ENCODE measurements at places on chromosomes 13 and 19. TPM values are rescaled to one million over a fixed set of nuclear protein-coding genes. Genes with fewer than 3 reads are reported as not detected.

Gene BRD4
- 83.8 TPM for total RNA-seq

Gene SCAMP4
- 51.6 TPM for total RNA-seq

Gene STARD13
- 41.0 TPM for total RNA-seq

Gene ADM5
- total RNA-seq: 0.49 TPM

Gene CLEC4M
- total RNA-seq: not detected

Gene CCDC61
- 7.2 TPM for total RNA-seq

Gene ZNF580
- total RNA-seq: 59.8 TPM

Gene UNC13A
- 2.0 TPM for total RNA-seq

Gene SHC2
- 26.9 TPM for total RNA-seq

Gene OSCAR
- 0.48 TPM for total RNA-seq

Gene CPT1C
- total RNA-seq: 30.7 TPM

Gene MATK
- total RNA-seq: not detected

Gene CSNK1G2
- total RNA-seq: 57.4 TPM

Gene PSG2
- total RNA-seq: not detected

Gene CHST8
- not detected for total RNA-seq

Gene ZIC5
- 5.8 TPM for total RNA-seq

Measured in chondrocyte (in vitro differentiated cells).